ENCODE measurements at places on chromosomes 2 and 18.
A peak's percentile ranks its signal among the peaks of the same experiment; 100 is the strongest.

DNA sequence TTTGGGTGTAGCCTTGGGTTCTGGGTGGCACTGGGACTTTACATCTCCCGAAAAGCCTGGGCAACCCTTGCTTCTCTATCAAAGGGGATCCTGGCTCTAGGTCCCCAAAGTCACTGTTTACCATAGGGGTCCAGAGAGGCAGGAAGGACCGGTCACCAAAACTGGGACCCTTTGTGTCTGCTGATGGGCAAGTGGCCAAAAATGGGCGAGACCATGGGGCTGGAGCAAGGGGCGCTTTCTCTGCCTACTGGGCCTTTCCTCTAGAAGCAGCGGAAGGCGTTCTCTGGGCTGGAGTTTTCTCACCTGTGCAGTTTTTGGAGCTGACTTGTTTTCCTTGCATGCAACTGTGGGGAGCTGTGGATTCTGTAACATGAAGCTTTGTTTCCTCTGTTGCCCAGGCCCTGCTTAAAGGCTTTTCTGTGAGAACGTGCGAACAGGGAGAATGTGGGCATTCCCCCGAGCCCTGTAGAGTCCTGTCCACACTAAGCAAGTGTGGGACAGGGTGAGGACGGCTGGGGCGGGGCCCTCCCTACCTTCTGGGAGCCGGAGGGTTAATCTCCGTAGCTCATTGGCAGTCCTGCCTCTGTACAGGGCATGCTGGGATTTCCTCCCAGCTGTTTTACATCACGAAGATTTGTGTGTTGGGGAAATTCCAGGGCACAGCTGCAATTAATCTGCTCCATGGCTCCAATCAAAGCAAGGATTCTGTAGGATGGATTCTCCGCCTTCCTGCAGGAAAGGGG, 50.2 kb downstream of the TGOLN2 start:
- no peak for DNase-seq

DNA sequence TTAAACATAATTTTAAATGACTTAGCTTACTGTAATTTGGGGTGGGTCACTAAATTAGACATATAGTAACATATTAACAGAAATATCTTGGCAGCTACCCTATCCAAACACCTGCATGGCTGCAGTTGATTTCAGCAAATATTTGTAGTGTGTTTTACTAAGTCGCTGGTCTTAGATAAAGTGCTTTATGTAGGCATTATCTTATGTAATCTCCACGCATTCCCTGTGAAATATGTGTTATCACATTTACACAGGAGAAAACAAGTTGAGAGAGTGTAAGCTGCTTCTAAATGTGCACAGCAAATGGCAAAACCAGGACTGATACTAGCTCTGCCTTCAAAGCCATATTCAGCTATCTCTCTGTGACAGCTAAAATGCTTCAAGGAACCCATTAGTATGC, 72.0 kb downstream of the NYAP2 start:
- DNase-seq = no peak

DNA sequence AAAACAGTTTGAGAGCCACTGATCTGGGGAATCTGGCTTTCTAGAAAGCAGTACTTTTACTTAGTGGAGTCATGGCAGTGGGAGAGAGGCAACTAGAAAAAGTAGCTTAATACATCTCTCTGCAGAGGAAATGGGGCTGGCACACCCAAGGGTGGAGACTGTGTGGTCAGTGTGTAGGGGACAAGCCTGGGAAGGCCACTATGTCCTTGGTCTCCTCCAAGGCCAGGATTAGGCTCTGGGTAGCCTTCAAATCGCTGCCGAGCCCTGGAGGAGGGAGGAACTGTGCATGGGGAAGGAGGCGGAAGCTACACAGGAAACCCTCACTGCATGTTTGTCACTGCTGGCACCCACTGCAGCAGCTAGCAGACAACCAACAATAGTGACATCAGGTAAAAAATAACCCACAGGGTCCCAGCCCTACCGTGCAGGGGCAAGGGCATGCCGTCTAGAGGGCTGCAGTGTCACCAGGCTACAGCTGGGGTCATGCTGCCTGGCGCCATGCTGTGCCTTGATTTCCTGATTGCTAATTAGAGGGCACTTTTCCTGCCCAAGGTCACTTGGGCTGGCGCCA, 34.8 kb downstream of the LBH start:
- peak; percentile 57 for DNase-seq

DNA sequence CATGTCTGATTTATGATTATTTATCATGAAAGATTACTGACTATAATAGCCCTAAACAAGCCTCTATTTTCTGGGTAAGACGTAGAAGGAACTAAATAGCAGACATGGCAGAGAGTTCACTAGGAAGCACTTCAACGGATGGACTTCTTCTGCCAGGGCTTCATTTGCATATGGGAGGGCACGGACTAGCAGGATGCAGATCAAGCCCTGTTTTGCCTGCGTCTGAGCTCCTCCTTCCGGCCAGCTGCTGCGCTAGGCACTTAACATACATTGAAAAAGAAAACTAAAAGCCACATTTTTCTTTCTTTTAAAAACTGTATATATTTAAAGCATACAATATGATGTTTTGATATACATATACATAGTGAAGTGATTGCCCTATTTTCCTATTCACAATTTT, 340.0 kb upstream of the MEX3C start:
- no peak for DNase-seq

GRCh38 chr2:190318931-190319554, 583 bp downstream of the HIBCH start:
- DNase-seq = no peak
